ENCODE measurements at places on chromosomes 3 and 15.

GRCh38 chr3:153084431-153084830 lies 77.6 kb upstream of the RAP2B start:
- no peak for DNase-seq

DNA sequence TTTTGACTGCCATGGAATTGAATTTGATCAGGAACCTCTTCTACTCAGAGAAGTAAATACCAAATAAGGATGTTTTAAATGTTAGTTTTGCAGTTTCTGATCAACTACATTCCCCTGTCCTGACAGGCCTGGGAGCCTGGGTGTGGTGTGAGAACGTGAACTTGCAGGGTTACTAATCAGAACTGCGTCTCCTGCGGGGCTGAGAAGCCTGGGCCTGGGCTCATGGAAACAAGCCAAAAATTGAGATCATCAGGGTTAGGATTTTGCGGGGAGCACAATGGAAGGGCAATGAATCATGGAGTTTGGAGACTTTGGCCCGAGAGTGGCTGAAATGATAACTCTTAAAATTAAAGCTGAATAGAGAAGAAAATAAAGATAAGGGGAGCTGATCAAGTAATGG lies 47.8 kb upstream of the C3orf70 start:
- DNase-seq: no peak

- DNase-seq: no peak
Observed at GRCh38 chr3:35592589-35593295, 46.6 kb upstream of the ARPP21 start.

- DNase-seq: peak; percentile 88
Observed at GRCh38 chr3:9916734-9917680, at the start of gene IL17RC. Gene IL17RC, plus strand, starts transcription at chr3:9917098. Its CDS starts 218 bp downstream, at chr3:9917316.

GRCh38 chr3:27449530-27450150 lies 34.5 kb downstream of the SLC4A7 start:
- no peak for DNase-seq

DNA sequence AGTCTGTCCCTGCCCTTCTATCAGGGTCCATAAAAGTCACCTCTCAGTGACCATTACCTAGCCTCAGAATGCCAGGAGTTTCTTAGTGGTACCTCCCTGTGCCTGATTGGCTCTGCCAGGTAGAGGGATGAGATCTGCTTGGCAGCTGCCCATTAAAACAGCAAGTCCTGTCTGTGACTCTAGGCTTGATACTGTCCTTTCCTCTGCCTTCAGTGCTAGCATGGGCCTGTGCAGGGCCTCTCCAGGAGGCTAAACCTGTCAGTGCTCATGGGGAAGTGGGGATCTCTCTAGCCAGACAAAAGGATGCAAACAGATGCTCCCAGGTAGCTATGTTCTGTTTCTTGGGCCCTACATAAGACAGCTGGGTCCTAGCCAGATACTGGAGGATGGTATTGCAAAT lies 10.0 kb upstream of the MANF start:
- DNase-seq: no peak

DNA sequence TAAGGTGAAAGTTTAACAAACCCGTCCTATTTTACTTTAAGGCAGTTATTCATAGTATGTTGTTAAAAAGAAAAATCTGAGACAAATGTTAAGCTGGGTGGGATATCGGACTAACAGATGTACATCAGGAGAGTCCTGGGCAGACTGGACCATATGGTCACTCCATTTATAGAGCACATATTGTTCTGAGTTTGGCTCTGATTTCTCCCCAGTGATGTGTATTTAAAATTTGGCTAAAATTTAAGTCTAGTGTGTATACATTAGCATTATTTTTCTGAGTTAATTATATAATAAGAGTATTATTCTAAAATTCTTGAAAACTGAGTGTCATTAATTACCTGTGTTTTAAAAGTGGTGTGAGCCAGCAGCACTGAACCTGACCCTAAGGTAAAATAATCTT lies 6.1 kb downstream of the GMPS start:
- DNase-seq: no peak

DNA sequence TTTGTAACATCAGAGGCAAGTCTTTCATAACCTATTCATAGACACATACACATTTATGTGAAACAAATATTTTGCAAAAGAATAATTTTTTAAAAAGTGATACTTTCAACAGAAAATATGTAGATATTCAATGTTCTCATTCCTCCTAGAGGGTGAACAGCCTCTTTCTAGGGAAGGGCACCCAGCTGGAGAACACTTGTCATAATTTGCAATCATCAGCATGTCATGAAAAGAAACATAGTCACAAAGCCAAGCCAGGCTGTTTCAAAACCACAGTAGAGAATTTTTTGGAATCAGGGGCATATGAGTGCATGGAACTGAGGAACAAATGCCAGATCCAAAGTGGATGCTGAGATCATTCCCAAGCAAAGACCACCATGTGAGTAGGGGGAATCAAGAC lies 406.9 kb upstream of the ADAMTS9 start:
- no peak for DNase-seq

DNA sequence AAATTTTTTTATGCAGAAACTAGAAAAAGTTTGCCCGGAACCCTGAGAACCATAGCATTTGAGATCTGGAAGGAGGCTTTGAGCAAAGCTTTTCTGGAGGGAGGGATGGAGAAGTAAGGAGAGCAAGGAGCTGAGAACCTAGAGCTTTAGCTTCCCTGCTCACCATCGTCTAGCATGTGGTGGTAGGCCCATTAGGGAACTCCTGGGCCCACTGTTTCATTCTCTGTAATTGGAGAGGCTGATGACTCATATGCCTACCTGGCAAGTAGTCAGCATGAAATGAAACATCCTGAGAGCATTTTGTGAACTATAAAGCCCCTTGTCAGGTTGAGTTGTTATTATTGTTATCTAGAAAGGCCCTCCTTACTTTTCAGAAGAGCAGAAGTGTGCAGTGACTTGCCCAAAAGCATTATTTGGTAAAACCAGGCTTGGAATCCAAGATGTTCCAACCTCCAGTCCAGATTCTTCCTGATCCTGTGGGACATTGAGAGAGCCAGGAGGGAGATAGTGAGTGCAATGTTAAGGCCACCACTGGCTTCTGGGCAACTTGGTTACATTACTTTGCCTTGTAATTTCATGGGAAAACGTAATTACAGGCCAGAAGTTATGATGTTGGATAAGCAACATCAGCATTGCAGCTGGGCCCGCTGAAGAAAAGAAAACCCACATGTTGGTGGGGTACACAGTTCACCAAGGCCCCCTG lies 104.5 kb upstream of the BFSP2 start:
- no peak for DNase-seq

GRCh38 chr15:71718116-71718910 lies 92.0 kb upstream of the NR2E3 start:
- DNase-seq: no peak

DNA sequence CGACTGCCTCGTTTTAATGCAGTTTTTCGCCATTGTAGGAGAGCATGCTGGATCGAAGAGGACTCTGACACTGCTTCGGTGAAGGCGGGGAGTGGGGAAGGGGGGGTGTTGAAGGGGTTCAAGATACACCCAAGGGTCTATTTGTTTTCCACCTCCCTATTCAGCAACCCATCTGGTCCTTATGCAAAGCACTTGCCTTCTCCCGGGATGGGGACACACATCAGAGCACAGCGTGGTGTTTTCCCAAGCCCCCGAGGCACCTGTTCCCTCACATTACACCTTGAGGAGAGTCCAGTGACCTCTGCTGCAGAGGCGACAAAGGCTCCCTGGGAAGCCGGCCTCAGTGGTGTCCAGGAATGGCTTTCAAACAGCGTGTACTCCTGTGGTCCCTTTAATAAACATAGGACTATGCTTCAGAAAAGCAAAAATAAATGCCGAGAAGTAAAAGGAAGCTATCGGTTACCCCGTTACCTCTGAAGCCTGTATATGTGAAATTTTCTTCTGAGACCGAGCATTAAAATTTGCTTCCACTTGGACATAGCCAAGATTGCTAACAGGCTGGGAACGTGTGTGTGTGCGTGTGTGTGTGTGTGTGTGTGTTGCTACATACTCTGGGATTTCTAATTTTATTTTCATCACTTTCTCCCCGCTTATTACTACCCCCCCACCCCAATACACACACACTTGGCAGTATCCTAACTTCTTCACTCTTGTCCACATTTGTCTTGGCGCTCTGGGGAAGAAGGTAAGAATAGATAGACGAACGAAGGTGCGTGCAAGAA lies 53.2 kb downstream of the CCDC54 start:
- DNase-seq: peak; percentile 35

DNA sequence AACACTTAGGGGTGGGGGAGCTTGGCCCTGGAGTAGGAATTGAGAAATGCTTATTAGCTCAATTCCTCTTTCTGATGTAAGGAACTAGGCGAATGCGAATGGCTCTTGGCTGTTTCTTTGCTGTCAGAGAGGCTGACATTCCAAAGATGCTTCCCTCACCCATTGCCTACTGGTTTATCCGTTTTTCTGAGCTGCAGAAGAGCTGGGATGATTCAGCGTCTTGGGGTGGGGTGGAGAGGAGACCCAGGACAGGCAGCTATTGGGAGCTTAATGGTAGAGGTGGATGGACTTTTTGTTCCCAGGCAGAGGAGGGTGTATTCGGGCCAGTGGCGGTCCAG lies 9.8 kb downstream of the PLEKHO2 start:
- DNase-seq: no peak

Data from hematopoietic multipotent progenitor cell treated with erythropoietin and hydrocortisone succinate and interleukin-3 and kit ligand, for 8 days (in vitro differentiated cells).